ENCODE measurements at places on chromosomes 7 and 10.

GRCh38 chr7:9718071-9718661 lies 1255.5 kb upstream of the PHF14 start:
- DNase-seq: no peak

GRCh38 chr10:80421707-80422536 lies 13.6 kb downstream of the PRXL2A start:
- DNase-seq: peak; percentile 12

DNA sequence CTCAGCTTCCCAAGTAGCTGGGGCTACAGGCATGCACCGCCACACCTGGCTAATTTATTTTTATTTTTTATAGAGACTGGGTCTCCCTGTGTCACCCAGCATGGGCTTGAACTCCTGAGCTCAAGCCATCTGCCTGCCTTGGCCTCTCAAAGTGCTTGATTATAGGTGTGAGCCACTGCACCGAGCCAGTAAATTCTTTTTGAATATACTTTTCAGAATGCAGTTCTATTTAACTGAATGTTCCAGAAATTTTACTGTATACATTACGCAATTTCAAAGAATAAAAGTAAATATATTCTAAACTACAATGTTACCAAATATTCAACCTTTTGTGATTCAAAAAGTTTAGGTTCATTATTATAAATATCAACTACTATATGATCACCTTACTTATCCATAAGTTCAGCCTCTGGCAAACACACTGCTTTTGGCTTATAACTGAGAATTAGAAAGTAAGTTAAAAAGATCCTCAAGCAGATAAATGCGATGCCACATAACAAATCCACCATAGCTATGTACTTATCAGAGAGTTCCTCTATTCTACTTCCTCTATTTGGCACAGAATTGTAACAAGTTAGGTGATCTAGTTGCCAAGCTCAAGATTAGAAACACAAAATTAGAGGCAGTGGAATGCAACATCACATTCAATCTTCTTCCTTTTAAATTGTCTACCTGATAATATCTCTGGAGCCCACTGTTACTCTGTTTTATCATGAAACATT lies 118.2 kb downstream of the ANK3 start:
- no peak for DNase-seq

DNA sequence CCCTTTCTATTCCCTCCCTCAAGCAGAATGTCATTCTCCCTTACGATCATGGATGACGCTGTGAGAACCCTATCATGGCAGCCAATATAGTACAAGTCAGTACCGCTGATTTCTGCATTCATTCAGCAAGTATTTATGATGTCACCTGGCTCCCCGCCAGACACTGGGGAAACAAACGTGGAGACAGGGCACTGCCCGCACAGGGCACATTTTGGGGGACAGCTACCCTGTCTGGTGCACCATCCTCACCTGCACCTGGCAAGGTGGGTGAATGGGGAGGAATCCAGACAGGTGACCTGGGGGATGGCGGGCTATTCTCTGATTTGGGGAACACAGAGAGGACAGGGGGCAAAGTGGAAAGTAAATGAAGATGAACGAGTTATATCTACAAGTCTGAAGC lies 28.4 kb downstream of the MKI67 start:
- DNase-seq: no peak

DNA sequence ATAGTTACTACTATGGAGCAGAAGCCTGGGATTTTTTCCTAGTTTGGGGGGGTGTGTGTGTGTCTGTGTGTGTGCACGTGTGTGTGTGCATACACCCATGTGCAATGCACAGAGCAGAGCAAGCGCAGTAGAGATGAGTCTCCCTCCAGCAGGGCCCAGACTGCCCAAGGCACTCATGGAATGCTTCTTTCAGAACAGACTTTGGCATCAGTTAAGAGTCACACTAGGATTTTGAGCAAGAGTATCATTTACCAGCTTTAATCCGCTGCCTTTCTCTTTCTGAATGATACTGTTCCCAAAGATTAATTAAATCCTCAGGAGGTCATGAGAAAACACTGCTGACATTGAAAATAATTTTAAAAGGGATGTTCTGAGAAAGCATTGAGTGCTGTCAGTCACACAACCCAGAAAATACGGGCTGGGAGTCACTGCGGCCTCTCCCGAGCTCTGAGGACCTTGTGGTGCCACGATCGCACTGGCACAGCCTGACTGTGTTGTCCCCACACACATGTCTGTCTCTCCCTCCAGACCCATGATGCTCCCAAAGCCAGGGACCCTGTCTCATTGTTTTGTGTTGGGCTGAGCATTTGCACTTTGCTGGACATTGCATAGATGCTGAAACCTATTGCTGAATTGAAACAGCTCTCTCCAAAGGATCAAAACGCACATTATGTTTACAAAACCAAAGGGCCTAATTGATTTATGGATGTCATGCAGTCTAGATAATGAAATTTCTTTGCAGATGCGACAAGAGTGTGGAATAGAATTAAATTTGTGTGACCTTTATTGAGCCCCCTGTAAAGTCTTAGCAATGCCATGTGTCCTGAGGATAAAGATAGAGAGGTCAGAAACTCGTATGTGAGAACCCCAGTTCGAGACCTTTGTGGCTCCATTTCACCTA lies 54.7 kb upstream of the FIGNL1 start:
- DNase-seq: no peak

DNA sequence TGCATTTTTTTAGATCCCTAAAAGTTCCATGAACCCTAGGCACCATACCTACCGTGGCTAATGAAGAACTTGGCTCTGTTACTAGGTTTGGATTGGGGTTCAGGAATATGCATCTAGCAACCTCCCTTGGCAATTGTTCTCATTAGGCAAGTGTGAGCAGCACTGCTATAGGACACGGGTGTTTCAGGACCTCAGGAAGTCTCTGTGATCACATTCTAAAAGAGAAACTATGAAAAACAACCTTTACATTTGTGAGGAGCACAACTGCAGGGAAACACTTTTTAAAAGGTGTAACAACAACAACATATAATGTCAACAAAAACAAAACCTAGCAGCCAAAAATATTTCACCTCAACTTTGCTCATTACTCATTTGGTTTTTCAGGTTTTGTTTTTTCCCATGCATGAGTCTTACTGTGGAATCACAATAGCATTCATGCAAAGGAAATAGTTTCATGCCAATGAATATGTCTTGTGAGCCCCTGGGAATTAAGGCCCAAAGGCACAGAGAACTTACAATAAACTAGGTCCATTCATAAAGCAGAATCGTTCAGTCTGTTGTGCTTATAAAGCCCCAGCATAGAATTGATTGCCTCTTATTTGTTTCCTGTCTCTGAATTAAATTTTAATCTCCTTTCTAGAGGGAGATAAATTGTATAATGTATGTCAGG lies 255.7 kb upstream of the DGKB start:
- no peak for DNase-seq

DNA sequence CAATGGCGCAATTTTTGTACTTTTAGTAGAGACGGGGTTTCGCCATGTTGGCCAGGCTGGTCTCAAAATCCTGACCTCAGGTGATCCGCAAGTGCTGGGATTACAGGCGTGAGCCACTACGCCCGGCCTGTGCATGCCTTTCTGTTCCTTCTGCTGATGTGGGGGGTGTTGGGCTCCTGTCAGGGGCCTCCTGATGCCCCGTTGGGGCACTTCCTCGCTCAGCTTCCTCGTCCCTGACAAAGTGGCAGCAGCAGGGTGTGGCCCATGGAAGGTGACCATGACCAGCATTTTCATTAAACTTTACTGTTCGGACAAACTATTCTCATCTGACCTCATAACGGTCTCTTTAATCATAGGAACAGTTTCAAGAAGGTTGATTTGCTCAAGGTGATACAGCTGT lies 69.4 kb downstream of the TBXAS1 start:
- DNase-seq: no peak

Data from GM18507 (cell line).